Adrenal gland (tissue), 19 donors: ENCODE measurements at places on chromosomes 6 and 20.
A peak's percentile ranks its signal among the peaks of the same experiment; 100 is the strongest.

DNA sequence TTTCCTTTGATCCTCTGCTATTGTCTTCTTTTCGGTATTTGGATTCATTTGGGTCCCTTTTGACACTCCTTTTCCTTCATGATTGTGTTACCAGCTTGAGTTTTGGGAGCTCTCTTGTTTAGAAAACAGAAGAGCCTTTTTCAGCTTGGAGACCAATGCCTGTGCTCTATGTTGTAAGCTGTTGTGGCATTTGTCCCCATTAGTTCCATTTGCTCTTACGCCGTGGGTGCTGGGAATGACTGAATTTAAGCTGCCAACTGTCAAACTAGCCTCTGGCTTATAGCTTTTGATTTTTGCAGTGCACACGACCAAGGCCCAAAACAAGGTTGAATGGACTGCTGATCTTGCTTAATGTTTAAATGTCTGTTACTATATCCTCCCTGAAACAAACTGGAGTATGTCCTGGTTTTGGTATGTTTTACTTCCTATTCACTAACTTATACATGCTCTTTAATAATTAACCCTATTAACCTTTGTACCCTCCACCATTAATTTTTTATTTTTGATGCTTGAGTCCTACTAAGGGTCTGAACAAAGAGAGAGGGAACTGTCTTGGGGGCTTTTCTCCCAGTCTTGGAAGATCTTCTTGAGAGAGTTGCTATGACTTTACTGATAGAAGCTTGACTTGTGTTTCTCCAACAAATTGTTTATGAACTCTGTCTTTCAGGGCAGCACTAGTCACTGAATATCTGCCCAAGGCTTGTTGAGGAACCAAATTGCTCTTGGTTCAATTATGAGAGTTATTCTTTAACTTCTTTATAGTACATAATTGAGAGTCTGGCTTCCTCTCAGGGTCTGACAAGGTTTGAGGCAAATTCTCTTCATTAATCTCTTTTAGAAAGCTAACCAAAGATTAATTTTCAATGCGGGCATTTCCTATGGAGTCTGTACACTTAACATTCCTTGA, 100.3 kb upstream of the SIRPG start:
- no peak for DNase-seq

DNA sequence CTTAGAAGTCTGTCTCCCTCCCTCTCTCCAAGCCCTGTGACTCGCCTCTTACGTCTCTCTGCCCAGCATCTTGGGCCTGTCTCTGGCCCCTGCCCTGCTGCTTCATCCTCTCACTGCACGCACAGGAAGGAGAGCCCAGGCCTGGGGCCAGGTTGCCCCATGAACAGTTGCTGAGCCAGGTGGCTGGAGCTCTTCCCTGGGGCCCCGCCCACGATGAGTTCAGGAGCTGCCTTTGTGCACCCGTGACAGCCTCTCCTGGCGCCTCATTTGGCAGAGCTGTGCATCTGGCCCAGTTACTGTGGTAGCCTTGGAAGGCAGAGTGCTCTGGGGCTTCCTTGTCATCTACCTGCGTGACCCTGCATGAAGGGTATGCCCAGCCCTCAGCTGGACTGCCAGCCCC, 44.5 kb downstream of the SLC52A3 start:
- no peak for DNase-seq

- DNase-seq, result no peak
These were observed 56.0 kb upstream of the SLC22A23 start for GRCh38 chr6:3512832-3513231.

- DNase-seq, result no peak
These were observed 772.1 kb upstream of the FLRT3 start for GRCh38 chr20:15109494-15109893.

GRCh38 chr20:36778831-36779655, 5.5 kb upstream of the DSN1 start:
- DNase-seq, result no peak

DNA sequence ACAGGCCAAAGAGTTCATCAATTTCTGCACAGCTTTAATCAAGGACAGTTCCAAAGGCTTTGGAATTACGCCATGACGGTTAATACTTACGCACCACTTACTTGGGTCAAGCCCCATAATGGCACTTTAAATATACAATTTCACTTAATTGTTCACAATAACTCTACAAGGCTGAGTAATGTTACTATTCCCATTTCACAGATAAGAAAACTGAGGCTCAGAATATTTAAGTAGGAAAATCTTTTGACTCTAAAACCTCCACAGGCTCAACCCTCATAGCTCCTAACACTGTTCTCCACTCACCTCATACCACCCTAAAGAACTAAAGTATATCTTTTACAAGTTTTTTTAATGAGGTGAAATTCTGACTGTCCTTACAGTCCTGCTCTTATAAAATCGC, 91.9 kb upstream of the SAMD5 start:
- DNase-seq, result no peak

DNA sequence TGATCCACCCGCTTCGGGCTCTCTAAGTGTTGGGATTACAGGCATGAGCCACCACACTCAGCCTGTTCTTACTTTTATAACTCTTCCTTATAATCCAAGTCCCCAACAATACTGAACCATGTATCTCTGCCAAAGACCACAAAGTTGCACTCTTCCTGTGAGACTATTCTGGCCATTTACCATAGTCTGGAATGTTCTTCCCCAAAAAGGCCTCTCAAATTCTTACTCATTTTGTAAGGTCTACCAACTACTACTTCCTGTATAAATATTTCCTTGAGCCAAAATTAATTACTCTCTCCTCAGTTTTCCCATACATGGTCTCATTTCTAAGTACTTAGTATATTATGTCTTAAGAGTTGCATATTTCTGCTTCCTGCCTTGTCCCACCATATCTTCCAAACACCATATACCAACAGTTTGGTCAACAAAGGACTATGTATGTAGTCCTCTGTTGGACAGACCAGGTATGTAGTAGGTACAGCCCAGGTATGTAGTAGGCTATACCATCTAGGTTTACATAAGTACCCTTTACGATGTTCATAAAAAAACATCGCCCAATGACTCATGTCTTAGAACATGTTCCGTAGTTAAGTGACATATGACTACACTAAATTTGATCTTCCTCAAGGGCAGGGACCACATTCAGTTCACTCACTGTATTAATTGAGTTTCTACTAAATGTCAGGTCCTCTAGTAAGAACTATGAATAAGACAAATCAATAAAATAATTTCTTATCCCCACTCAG, 22.0 kb downstream of the RANBP9 start:
- no peak for DNase-seq

DNA sequence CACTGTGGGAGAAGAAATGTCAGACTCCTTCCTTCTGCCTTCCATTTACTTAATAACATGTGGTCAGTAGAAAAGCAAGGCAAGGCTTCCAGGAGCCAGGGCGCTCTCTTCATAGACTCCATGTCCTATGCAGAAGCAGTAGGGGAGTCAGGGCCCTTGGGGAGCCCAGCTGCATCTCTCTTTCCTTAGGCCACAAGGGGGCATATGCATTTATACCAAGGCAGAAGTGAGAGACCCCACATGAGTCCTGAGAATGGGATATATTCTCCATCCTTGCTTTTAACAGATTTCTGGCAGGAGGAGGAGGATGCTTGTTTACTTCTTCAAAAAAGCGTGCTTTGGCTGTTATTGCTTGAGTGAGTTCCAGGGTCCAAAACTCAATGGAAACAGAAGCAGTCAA, 198.5 kb downstream of the HIVEP2 start:
- peak; percentile 56 for DNase-seq

GRCh38 chr6:21341910-21342309, 251.6 kb upstream of the SOX4 start:
- no peak for DNase-seq

GRCh38 chr20:62159839-62160238, 16.3 kb downstream of the SS18L1 start:
- DNase-seq, result no peak

DNA sequence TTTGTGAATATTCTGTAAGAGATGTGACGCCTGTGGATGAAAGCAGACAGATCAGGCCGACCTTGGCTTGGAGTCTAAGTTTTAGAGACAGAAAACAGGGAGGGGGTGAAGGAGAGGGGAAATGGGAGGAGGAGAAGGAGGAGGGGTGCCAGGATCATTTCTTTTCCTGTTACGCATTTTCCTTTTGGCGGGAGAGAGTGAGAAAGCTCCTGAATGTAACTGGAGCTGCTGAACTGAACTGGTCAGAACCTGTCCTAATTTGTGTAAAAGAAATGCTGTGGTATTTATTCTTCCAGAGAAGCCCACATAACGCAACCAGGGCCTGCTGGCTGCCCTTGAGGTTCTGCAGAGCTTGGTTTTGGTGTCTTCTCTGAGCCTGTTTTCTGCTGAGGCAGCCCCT, 41.9 kb downstream of the UTRN start:
- DNase-seq, result peak; percentile 54

- no peak for DNase-seq
These were observed 72.7 kb downstream of the CLIC5 start for GRCh38 chr6:45942953-45943352.

DNA sequence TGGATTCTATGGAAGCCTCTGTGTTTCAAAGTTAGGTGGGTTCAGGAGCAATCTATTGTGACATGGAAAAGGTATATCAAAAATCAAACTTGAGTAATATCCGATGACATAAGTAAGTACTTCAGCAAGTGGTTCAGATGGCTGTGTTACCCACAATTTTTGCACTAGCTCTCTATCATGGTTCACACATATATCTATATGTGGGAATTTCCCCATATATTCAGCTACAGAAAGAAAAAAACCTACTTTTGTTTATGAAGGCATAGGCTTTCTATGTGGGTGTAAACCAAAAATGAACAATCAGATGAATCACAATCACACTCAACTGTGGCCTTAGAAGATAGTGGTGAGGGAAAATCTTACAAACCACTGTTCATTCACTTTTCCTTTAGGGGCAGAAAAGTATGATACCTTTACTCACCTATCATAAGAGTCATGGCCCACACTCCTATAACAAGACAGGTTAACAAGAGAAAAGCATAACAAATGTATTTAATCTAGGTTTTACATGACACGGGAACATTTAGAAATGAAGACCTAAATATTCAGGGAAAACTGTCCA, 449.6 kb upstream of the HTR1E start:
- DNase-seq, result no peak

GRCh38 chr20:38241201-38241600, 19.3 kb downstream of the KIAA1755 start:
- no peak for DNase-seq

GRCh38 chr20:56412473-56412790, 372 bp downstream of the CASS4 start:
- no peak for DNase-seq

GRCh38 chr20:61757-62156, 25.7 kb upstream of the DEFB125 start:
- no peak for DNase-seq

GRCh38 chr20:49281059-49281912, 3.4 kb upstream of the ZNFX1 start:
- no peak for DNase-seq

DNA sequence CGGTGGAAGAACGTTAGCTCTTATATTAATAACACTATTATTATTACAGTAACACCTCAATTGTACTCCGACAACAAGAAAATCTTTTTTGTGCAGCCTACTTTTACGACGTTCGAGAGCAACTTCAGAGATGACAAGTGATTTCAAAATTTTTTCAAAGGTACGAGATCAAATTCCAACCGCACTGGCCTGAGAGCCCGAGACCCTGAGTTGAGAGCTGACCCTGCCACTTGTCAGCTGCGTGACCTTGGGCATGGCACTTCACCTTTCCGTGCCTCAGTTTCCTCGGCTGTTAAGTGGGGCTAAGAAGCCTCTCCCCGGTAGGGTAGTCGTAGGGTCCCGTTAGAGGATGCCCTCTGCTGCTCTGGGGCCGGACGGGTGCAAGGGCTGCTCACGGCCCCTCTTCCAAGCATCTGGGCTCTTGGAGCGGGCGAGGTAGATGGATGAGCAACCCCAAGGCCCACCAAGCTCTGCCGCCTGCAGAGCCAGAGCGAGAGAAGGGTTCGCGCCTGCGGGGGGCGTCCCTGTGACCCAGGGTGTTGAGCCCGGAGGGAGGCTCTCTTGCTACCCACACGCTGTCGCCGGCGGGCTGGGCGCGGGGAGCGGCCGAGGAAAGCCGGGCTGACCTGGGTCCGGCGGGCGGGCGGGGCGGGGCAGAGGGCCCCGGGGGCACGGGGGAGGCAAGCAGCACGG, 510 bp downstream of the NDRG3 start:
- DNase-seq, result peak; percentile 39

GRCh38 chr20:45229264-45230056, 8.3 kb downstream of the SEMG2 start:
- peak; percentile 11 for DNase-seq

DNA sequence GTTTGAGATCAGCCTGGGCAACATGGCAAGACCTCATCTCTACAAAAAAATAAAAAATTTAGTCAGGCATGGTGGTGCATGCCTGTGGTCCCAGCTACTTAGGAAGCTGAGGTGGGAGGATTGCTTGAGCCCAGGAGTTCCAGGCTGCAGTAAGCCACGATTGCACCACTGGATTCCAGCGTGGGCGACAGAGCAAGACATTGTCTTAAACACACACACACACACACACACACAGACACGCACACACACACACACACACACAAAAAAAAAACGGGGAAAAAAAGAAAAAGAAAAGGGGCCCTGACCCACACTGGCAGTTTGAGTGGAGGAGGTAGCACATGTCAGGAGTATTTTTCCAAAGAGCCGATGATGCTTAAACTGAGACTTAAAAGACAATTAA, 122.2 kb downstream of the AFG1L start:
- no peak for DNase-seq

DNA sequence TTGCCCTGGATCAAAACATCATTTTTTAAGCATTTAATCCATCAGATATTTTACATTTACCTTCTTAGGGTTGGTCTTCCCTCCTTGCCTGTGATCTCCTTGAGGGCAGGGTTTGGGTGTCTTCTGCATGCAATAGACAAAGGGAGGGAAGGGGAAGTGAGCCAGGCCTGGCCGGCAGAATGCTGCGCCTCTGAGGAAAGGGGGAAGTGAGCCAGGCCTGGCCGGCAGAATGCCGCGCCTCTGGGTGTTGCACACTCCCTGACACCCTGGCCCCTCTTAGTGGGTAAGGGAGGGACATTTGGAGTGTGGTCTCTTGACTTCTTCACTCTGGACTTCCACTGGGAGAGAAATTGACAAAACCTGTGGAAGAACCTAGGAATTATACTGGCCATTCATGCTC, 12.4 kb downstream of the PSMF1 start:
- DNase-seq, result no peak

GRCh38 chr20:51357543-51357942, 185.0 kb downstream of the NFATC2 start:
- no peak for DNase-seq
